ENCODE measurements at places on chromosomes 5 and 9.
A peak's percentile ranks its signal among the peaks of the same experiment; 100 is the strongest.

- DNase-seq, result no peak
Measured at GRCh38 chr5:82859451-82860140, 217.6 kb downstream of the TMEM167A start.

DNA sequence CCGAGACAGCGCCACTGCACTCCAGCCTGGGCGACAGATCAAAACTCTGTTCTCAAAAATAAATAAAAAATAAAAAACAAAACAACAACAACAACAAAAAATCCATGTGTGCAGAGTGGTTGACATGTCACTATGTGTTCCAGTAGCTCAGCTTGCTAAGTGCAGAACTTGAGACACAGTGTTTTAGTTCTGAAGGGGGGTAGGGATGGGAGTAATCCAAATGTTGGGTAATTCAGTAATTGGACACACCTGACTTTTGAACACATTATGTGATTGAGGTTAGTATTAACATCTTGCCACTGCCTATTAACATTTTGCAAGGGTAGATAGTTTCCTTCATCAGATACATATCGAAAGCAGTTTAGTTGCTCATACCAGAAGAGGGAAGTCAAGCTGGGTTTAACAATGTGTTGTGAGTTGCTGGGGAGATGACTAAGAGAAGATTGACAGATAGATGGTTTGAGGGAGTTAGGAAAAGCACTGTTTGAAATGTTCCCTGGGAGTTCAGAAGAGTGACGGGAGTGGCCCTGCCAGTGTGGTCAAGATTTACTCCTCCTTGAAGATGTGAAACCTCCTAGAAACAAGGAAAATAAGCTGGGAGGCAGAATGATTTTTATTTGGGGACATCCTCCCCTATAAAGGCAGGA is 928 bp downstream of the HACD4 start:
- no peak for DNase-seq

DNA sequence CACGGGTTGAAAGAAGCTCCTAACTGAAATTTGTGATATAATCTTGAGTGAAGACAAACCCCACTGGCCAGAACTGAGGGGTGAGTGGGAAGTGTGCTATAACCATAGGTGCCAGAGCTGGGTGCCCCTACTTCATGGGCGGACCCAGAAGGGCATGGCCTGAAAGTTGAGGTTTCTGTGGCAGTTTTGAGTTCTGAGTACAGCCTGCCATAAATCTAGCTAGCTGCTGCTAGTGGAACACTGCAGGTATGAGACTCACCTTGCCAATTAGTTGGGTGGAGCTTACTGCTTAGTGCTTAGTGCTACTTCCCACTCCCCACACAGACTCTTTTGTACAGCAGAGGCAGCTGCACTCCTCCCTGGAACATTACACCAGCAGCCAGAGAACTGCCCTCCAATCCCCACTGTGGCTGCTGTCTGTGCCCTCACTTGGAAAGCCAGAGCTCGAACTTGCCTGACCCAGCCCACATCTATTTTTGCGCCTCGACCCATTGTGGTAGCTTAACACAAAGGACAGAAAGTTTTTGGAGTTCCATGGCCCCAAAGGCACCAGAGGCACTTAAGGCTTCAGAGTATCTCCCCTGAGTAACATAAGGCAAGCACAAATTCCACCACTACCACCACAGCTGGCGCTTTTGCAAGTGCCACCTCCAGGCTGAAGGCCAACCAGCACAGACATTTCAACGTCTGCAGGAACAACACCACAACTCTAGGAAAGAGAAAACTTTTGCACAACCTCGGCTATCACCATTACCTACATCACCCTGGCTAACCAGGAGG is 27.1 kb upstream of the PTGER4 start:
- no peak for DNase-seq

- no peak for DNase-seq
Measured at GRCh38 chr5:2496126-2496525, 255.4 kb downstream of the IRX2 start.

DNA sequence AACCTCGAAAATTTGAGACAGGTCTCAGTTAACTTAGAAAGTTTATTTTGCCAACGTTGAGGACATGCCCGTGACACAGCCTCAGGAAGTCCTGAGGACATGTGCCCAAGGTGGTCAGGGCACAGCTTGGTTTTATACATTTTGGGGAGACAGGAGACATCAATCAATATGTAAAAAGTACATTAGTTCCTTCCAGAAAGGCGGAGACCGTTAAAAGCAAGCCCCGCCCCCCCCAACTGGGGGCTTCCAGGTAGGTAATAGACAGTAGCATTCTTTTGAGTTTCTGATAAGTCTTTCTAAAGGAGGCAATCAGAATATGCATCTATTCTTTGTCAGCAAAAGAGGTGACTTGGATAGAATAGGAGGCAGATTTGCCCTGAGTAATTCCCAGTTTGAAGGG is 599 bp upstream of the MOCS2 start:
- no peak for DNase-seq

DNA sequence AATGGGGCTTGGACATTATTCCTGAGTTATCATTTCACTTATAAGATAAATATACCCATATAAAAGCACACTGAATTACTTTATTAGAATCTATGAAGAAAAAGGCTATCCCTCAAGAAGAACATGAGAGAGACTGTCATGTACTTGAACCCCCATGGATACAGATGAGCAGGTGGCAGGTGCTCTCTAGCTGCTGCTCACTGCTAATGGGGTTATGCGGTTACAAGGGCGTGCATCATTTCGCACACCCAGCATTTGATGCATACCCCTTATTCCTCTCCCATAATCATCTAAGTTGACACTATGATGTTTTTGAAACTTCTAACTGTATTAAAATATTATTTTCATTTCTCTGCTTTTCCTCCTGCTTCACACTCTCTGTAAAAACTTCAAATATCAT is 16.4 kb downstream of the ITK start:
- no peak for DNase-seq

DNA sequence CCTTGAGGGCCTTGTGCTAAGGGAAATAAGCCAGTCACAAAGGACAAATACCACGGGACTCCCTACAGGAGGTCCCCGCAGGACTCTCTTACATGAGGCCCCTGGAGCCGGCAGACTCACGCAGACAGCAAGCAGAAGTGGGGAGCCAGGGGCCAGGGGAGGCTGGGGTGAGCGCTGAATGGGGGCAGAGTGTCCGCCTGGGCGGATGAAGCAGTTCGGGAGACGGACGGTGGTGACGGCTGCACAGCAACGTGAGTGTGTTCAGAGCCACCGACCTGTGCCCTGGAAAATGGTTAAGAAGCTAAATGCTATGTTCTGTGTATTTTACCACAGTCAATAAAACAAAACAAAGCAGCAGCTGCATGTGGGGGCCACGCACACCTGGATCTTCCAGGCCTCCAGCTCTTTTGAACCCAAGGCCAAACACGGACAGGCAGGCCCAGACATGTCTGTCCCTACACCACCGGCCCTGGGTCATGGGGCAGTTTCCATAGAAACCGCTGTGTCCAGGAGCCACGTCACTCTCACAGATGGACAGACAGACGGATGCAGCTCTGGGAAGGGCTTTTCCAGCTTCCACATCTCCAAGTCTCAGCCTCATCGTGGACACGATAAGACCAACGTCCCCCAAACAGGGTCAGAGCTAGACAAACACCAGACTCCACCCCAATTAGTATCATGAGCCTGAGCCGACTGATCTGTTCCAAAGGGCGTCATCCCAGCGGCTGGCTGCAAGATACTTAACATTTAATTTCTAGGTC is 103.9 kb downstream of the VAV2 start:
- DNase-seq, result no peak

GRCh38 chr5:119453040-119453373 is 710 bp downstream of the HSD17B4 start:
- DNase-seq, result no peak

GRCh38 chr5:106843812-106844416 is 826.8 kb downstream of the EFNA5 start:
- DNase-seq, result peak; percentile 2

GRCh38 chr5:40682154-40683017 is 2.7 kb downstream of the PTGER4 start:
- no peak for DNase-seq

GRCh38 chr9:18976709-18977531 is 56.1 kb downstream of the SAXO1 start:
- DNase-seq, result no peak

DNA sequence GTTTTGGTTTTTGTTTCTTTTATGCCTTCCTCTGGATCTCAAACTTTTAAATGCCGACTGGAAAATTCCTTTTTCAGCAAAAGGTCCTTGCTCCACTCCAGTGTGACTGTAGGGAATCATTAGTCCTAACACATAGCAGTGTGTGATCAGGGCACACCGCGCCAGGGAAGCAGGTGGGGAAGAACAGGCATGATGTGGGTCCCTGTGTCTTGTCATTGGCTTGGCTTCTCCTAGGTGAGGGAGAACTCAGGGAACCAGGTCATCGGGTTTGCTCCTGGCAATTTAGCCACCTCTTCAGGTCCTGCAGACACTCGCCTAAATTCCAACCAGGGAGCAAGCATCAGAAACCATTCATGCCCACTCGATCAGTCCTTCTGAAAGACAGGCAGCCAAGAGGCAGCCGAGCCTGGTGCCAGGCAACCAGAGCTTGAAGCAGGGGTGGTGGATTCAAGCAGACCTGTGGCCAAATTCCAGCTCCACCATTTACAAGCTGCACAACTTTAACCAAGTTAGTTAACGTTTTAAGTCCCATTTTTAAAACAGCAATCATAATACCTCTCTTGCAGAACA is 514.2 kb downstream of the BNC2 start:
- no peak for DNase-seq

GRCh38 chr9:136222906-136223285 is 18.0 kb upstream of the LHX3 start:
- DNase-seq, result no peak

- DNase-seq, result no peak
Measured at GRCh38 chr9:33133186-33133585, 34.0 kb downstream of the B4GALT1 start.

DNA sequence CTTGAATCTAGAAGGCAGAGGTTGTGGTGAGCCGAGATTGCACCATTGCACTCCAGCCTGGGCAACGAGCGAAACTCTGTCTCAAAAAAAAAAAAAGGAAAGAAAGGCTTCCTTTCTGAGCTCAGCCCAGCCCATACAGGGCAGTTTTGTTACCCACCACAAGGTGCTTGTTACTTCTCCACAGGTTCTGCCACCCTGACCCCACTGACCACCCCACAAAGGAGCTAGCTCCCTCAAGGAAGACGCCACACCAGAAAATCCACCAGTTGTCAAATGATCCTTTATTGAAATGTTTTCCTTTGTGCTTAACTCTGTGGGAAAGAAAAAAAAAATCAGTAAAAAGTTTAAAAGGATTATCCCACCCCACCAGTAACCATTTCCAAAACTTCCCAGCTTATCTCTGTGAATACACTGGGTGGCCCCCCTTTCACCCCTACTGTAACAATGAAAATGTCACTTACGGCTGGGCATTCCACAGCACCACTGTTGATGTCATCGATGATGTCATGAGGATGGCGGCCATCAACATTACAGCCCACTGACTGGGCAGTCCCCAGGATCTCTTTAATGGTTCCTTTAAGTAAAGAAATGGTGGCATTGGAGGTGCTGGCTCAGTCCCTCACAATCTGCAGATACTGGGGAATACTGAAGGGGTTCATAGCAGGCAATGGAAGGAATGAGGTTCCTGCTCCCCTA is 3.6 kb downstream of the RPL12 start:
- no peak for DNase-seq

DNA sequence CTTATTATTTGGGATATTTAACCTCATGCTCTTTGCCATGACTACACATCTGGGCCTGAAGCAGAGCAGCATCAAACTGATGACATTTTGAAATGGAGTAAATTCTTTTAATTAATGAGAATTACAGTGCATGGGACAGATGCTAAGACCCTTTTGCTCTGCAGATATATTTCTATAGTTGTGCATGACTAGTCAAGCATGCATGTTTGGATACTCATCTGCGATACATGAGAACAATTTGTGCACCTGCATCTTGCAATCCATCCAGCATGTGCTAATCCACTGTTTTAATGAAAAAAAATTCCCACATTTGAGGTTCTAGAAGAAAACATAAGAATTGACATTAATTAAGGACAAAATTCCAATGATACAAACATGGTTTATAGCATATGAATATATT is 1047.6 kb upstream of the ACO1 start:
- DNase-seq, result no peak

GRCh38 chr5:141478321-141478945 is 2.7 kb downstream of the PCDHGC3 start:
- DNase-seq, result no peak

DNA sequence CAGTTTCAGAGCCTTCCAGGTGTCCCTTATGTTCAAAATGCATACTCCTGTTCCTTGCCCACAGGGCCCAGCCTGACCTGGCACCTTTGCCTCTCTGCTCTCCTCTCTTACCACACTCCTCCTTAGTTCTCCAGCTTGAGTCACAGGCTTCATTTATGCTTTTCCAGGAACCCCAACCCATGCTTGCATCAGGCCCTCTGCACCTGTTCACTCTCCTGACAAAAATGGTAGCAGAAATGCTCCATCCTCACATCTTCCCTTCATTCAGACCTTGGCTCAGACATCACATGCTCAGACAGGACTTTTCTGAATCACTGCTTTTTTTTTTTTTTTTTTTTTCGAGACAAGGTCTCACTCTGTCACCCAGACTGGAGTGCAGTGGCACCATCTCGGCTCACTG is 15.1 kb upstream of the RNF145 start:
- no peak for DNase-seq

GRCh38 chr9:90801241-90801972 is at the start of gene SYK:
SYK (plus strand) TSS chr9:90801819; CDS start chr9:90843899, 42,080 bp downstream.
- no peak for DNase-seq

GRCh38 chr5:148438933-148439332 is 55.2 kb downstream of the FBXO38 start:
- no peak for DNase-seq

DNA sequence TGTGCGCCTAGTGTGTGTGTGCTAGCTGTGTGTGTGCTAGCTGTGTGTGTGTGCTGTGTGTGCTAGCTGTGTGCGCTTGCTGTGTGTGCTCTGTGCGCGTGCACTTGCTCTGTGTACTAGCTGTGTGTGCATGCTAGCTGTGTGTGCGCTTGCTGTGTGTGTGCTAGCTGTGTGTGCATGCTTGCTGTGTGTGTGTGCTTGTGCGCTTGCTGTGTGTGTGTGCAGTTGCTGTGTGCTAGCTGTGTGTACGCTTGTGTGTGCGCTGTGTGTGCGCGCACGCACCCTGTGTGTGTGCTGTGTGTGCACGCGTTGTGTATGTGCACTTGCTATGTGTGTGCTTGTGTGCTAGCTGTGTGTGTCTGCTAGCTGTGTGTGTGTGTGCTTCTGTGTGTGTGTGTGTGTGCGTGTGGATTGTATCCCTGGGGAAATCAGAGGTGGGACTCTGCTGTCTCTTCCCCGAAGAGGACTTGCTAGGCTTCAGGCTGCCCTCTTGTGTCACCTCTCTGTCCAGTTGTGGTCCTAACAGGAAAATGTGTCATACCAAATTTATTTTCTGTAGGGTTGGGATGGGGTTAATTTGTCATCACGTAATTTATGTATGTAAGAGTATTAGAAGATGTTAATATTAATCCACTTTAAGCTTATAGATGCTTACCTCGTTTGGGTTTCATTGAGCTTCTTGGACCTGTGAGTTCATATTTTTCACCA is 38.9 kb downstream of the TPPP start:
- no peak for DNase-seq

- DNase-seq, result no peak
Measured at GRCh38 chr5:74801197-74801596, 34.1 kb downstream of the NSA2 start.

Data from COLO829 (cell line).